ENCODE measurements at places on chromosomes 3 and 15. TPM values are rescaled to one million over a fixed set of nuclear protein-coding genes. Genes with fewer than 3 reads are reported as not detected.

DNA sequence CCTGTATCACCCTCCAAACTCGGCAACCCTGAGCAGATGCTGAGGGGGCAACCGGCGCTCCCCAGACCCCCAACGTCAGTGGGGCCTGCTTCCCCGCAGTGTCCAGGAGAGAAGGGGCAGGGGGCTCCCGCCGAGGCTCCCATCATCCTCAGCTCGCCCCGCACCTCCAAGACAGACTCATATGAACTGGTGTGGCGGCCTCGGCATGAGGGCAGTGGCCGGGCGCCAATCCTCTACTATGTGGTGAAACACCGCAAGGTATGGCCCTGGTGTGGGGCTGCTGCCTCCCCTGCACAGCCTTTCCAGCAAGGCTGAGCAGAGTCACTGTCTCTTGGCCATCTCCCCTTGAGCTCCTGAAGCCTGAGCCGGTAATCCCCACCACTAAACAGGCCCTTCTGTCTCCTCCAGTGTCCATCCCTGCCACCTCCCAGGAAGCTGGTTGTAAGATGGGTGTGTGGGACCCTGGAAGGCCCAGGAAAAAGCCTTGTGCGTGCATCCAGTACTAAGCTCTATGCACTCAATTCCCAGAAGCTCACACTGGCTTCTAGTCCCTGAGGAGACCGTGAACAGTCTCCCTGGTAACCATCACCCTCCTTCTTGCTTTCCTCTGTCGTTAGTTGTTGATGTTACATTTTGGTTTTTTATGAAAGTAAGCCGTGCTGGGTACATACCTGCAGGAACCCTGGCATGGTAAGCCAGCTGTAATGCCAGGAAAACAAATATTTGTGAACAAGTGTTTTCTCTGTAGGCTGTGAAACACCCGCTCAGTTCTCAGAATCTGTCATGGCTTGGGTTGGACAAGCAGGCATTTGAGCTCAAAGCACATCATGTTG, 63.3 kb downstream of the BOC start:
- ATAC-seq = no peak

GRCh38 chr3:119206611-119207511, 33.5 kb downstream of the UPK1B start:
- peak; percentile 91 for ATAC-seq

- ATAC-seq = no peak
Observed at GRCh38 chr3:5160940-5161858, 26.3 kb upstream of the EDEM1 start.

DNA sequence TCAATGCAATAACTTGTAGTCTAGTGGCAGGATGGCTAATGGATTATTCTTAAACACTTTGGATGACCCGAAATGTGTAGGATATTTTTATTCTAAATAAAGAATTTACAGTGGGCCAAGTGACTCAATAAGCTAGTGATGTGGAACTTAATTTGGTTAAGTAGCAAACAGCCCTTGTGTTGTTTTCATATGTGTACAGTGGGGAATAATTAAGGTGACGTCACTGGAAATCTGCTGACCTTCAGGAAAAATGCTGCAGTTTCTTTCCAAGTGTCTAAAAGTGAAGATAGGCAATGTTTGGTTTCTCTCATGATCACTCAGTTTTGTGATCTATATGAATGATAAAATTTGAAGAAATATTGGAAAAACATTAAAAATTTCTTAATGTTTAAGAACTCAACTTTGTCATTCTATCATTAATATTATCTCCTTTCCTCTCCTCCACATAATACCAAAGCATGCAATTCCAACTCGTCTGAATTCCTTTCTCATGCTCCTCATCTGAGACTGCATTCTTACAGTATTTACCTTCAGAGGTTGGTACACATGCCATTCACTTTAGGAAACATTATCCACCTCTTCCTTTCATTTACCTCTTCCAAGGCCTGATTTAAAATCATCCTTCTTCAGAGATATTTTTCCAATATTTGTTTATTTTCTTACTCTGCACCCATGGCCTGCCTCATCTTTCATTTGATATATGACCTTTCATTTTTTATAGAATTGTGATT, 414.6 kb upstream of the ARPP21 start:
- ATAC-seq = no peak

DNA sequence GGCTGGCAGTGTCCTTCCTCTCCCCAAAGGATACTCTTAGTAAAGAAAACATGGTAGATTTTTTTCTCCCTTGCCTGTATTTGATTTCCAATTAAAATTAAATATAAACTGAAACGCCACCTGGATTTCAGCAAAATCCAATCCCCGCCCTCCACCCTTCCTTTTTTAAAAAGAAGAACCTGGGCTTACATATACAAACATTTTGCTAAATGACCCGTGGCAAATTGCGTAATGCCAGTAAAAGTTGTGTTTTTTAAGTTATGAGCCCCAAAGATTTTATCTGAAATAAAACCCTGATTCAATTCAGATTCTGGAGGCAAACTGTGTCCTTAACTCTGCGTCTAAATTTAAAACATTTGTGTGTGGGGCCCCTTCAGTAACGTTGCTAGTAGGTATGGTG, 403.0 kb downstream of the FOXP1 start:
- ATAC-seq = no peak

GRCh38 chr3:71111784-71112440, 471.6 kb downstream of the FOXP1 start:
- peak; percentile 89 for ATAC-seq

Gene ECE2
- not detected for total RNA-seq

Gene SIDT1
- total RNA-seq = 1.5 TPM

Gene CISH
- total RNA-seq = 4.8 TPM

Measured in esophagus mucosa (tissue), 1 donor.